ENCODE measurements at places on chromosomes 1 and 21.

DNA sequence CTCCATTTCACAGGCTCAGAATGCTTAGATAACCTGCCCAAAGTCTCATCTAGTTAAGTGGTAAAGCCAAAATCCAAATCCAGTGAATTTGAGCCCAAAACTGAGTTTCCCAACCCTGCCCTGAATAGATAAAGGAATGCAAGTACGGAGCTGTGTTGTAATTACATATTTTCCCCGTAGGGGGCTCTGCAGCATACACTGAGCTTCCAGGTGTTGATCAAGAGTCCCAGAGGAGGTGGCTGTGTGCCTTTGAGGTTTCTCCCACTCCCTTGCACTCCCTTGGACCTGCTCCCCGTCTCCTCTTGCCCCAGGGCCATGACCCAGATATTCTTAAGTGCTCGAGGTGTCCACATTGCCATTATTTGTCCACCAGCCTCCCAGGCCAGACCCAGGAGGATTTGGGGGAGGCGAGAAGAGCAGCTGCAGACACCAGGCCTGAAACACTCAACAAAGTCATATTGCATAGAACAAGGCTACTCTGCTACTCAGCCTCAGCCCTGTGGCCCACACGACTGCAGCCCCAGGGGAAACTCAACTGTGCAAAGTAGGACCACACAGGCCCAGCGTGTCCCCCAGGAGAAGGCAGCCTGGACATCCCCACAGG is 18.4 kb upstream of the LY9 start:
- no peak for DNase-seq

- DNase-seq, result peak; percentile 43
Observed at GRCh38 chr1:10622910-10623685, 148.3 kb downstream of the PEX14 start.

GRCh38 chr1:238950784-238951183 is 435.6 kb upstream of the CHRM3 start:
- no peak for DNase-seq

DNA sequence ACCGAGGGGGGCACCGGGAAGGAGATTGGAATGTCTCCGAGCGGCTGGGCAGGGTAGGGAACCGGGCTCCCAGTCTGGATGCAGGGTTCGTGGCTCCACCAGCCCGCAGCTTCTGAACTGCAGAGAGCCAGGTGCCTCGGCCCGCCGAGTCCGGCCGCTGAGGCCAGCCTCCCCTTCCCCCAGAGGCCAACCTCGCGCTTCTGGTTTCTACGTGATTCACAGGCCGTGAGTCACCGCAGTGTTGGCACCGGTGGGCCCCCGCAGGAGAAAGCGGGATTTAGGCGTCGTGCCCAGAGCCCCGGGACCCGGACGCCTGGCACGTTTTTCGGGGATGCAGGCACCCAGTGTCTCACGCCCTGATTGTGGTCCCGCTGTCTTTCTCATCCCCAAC is 458 bp downstream of the CRABP2 start:
- DNase-seq, result no peak

DNA sequence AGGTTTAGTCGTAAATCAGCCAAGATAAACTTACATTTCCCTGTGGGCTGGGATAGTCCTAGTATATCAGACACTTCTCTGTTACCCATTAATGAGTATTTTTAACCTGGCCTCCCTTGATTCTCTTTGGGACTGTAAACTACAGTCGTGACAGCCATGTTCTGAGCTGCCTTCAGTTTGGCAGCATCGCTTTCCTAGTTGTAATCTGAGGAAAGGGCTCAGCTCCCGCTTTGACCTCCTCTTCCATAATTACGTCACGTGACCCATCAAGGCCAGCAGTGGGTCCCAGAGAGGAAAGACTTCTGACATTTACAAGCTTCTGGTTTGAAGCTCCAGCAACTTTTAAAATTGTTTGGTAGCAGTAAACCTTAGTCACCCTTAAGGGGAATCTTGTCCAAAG is 34.6 kb upstream of the MTR start:
- DNase-seq, result no peak

GRCh38 chr1:143720087-143721023 is 251.4 kb downstream of the FAM72C start:
- DNase-seq, result no peak

- DNase-seq, result no peak
Observed at GRCh38 chr1:200342511-200343311, 67.1 kb downstream of the ZNF281 start.

DNA sequence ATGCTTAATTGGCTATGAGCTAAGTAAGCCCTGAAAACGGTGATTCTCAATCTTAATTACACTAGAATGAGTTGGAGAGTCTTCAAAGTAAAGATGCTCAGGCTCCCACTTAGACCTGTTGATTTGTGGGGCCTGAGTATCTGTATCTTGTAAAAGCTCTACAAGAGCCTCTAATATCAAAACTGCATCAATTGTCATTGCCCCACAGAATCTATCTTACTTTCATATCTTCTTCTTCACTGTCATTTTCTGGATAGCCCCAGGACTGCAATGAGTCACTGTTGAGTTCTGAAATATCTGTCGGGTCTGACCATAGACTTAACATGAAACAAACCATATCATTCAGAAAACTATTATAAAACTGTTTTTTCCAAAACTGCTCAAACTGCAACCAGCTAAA is 102.8 kb upstream of the SERTAD4 start:
- no peak for DNase-seq

GRCh38 chr1:110337704-110338308 is 1.4 kb upstream of the RBM15 start:
- peak; percentile 80 for DNase-seq

DNA sequence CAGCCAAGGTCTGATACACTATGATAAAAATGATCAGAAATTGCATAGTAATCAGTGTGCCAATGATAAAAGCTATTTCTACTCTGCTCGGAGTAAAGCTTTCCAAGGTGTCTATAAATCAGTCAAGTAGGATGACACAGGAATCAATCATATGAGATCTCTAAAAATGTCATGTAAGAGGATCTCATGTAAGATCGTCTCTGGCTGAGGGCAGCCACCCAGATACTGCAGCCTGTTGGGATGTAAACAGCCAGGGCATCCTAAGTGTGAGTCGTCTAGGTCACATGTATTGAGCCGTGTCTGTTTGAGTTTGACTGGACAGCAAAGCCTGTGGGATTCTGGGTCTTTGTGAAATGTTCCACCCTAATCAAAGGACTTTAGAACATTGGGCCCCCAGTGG is 2.8 kb upstream of the TEX35 start:
- DNase-seq, result no peak

DNA sequence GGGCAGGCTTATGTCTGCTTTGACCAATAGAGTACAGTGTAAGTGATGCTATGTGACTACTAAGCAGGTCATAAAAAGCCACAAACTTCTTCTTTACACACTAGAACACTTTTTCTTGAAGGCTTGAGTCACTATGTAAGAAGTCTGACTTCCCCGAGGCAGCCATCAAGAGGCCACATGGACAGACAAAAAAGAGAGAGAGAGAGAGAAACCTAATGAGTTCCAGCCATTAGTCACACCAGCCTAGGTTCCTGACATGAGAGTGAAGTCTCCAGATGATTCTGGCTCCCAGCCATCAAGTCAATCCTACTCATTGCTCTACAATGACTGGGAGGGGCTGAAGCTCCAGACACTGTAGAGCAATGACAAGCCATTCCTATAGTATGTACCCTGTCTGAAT is 101.4 kb downstream of the LHX9 start:
- no peak for DNase-seq

DNA sequence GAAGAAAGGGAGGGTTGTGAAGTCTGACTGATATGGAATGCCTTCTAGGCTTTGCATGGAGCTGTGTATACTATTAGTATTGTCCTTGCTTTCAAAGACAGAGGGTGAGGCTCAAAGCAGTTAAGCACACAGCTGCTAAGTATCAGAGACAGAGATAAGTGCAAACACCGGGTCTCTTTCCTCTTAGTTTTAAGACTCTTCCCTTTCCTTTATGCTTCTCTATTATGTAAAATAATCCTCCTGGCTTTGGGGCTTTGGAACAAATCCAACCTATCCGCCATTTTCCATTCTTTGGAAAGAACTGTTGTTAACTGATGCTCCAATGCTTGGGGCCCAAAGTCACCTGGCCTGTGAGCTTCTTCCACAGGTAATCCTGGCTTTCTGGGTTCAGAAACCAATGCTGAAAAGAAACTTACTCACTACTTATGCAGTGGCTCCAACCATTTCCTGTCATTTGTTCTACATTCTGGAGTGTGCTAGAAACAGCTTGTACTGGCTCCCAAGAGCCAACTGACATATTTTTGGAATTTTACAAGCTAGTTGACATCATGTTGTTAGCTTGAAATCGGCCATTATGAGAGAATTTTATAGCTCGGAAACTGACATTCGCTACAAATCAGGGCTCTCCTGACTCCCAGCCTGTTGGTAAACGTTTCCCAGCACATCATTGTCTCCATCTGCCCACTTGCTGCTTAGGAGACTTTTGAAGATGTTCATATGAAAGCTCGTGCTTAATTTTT is 67.5 kb downstream of the DNTTIP2 start:
- DNase-seq, result no peak

DNA sequence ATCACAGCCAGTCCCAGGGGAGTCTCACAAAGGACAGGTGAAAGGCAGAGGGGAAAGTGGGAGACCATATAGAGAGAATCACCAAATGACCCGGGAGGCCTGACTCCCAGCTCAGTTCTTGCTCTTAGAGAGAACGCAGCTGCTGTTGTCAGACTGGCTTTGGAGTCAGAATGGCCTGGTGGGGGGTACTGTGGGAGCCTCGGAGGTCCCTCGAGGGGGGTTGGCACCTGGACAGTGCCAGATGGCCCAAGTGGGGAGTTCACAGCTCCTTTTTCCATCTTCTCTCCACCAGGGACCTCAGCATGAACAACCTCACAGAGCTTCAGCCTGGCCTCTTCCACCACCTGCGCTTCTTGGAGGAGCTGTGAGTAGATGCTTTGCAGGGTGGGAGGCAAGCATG is 31.5 kb downstream of the LGR6 start:
- no peak for DNase-seq

DNA sequence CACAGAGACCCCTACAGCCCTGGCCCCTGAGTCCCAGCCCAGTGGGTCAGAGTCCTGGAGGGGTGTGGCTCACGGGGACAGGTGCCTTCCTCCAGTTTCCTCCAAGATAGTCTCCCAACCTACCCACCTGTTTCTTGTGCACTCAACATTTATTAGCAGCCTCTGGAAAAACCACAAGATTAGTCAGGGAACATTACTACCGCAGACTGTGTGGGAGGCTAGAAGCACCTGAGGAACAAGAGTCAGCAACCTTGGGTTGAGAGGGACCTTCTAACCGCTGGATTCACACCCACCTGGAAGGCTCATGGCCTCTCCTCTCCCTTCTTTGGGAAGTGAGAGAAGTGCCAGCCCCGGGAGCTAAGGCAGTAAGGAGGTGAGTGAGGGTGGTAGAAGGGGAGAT is 22.5 kb upstream of the IKBKE start:
- DNase-seq, result no peak
